ENCODE measurements at places on chromosomes 3 and 15. TPM values are rescaled to one million over a fixed set of nuclear protein-coding genes. Genes with fewer than 3 reads are reported as not detected.

DNA sequence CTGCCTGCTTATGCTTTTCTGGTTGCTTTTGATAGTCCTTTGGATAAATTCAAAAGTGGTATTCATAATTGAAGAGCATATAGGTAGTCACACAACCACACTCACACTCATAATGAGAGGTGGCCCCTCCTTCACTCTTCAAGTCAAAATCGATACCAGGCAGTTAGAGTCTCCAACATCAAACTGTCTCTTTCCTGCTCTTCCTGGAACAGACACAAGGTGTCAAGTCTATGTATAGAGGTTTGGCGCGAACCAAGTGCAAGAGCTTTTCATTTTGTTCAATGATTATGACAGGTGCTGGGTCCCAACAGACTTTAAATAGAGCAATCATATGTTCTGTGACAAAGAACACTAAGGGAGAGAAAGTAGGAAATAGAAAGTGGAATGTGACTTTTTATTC lies 29.9 kb upstream of the RGMA start:
- no peak for DNase-seq

- DNase-seq = no peak
Observed at GRCh38 chr3:126364731-126365301, 7.6 kb upstream of the KLF15 start.

The U2SURP gene
- 141 TPM for total RNA-seq

DNA sequence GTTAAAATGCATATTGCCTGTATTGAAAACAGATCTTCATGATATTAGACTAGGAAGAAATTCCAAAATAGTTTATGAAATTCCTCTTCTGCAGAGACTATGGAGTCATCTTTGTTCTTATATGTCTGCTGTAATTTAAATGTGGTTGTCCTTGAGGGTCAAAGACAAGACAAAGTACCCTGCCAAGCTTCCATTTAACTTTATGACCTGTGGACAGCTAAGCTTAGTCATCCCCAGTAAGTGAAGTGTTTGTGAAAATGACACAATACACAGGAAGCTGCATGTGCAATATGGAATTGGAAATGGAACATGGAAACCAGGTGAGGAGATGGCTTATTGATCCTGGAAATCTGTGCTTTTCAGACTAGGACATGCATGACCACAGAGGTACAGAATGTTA lies 68.5 kb upstream of the GBE1 start:
- no peak for DNase-seq

The SERINC4 gene
- 0.09 TPM for total RNA-seq

The PAQR5 gene
- total RNA-seq = 0.89 TPM

GRCh38 chr3:117217760-117218316 lies 508.3 kb downstream of the TUSC7 start:
- no peak for DNase-seq
